ENCODE measurements at places on chromosomes 4 and X. TPM values are rescaled to one million over a fixed set of nuclear protein-coding genes. Genes with fewer than 3 reads are reported as not detected.

Gene FRMPD3
- polyA plus RNA-seq: 0.49 TPM

Gene RNF175
- polyA plus RNA-seq: 5.2 TPM

Gene GK2
- not detected for polyA plus RNA-seq

Gene SPIN2A
- 4.0 TPM for polyA plus RNA-seq

Gene STOX2
- 13.0 TPM for polyA plus RNA-seq

Gene HSD17B13
- polyA plus RNA-seq: 0.39 TPM

- no peak for DNase-seq
These were observed 93.3 kb downstream of the GRIA3 start for GRCh38 chrX:123277347-123277746.

GRCh38 chr4:169440446-169440845 is 169.7 kb upstream of the SH3RF1 start:
- no peak for DNase-seq

DNA sequence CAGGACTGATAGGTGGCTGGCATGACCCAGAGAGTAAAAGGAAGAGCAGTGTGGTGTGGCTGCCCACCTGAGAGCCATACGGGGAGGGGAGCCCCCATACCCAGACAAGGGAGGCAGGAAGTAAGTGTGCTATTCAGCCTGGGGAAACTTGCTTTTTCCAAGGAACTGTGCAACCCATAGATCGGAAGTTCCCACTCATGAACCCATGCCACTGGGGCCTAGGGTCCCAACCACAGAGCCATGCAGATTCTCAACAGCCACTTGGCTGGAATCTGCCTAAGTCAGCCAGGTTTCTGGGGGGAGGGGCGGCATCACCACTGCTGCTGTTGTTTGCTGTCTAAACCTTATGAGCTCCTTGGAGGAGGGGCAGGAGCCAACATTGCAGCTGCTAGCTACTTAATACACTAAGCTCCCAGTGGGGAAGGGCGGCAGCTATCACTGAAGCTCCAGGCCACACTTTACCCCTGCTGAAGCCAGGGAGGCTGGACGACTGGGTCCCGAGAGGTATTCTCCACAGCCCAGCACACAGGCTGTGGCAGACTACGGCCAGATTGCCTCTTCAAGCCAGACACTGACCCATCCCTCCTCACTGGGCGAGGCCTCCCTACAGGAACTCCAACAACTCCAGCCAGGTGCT is 410.4 kb downstream of the INPP4B start:
- no peak for DNase-seq

DNA sequence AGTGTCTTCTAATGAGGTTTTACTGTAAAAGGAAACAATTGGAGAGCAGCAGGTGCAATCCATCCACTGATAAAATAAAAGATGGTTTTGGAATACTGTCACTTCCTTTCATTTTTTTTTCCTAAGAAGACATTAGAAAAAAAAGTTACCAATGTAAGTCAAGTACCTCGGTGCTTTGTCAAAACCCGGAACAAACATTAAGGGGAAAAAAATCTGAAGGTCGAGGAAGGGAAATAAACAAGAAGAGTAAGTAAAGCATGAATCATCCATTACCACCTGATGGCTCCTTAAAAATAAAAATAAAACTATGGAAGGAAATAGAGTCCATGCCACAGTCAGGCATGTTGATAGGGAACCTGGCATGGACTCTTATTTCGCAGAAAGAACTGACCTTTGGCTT is 15.3 kb upstream of the XPNPEP2 start:
- DNase-seq: no peak

DNA sequence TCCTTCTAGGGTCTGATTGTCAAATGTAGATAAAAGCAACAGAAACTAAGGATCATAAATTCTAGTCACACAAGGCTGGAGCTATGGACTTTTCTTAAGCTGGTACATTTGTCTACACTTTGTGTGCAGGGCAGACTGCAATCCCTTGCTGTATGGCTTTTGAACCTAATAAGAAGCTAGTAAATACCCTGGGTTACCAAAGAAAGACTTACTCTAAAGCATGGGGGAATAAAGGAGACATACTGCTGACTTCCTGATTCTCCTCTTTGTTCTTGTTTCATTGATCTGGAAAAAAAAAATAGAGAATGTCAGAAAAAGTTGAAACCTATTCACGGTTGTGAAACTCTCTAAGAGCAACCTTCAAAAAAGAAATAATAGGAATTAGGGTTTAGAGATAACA is 216.6 kb upstream of the TLL1 start:
- no peak for DNase-seq

GRCh38 chr4:56297776-56298175 is 89.5 kb downstream of the AASDH start:
- DNase-seq: no peak

GRCh38 chrX:9114245-9114644 is 80.3 kb upstream of the FAM9B start:
- DNase-seq: no peak

- DNase-seq: peak; percentile 8
These were observed 62.2 kb downstream of the DTHD1 start for GRCh38 chr4:36343501-36344175.

DNA sequence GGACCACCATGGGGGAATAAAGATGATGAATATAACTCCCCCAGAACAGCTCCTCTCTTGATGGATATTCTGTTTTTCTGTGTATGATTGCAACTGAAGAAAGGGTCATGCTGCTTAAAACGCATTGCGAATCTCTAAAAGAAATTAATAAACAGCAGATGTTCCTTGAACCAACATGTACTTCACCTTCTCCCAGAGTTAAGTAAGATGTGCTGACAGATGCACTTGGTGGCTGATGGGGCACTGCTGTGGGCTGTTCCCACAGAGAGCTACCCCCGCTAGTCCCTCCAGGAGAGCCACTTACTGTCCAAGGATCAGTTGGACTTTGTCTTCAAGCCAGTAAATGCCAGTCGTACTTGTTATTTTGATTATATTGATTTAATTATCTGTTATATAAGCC is 26.3 kb upstream of the C4orf54 start:
- no peak for DNase-seq

DNA sequence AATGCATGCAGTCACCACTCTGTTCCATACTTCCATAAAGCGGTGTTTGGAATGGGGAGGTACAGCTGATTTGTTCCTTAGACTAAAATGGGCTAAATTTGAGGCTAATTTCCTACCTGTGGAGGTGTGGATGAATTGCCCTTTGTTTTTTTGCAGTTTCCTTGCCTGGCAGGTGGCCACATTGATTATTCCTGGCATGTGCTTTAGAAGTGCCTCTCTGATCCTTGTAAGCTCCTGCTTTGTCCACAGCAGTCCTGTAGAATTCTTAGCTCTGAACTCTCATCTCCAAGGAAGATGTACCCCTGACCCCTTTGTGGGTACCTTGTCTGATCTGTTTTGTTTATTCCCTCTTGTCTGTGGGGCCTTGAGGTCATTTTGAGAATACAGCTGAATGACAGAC is 136.8 kb downstream of the ADGRL3 start:
- no peak for DNase-seq

DNA sequence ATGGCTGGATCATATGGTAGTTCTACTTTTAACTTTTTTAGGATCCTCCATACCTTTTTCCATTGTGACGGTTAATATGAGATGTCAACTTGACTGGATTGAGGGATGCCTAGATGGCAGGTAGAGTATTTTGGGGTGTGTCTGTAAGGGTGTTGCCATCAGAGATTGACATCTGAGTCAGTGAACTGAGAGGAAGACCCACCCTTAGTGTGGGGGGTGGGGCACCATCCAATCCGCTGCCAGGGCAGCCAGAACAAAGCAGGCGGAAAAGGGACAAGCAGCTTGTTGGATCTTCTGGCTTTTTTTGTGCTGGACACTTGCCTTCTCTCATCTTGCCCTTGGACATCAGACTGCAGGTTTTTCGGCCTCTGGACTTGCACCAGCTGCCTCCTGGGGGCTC is 168.5 kb upstream of the CXCL13 start:
- DNase-seq: no peak

- no peak for DNase-seq
These were observed 109.0 kb downstream of the ATP11C start for GRCh38 chrX:139823806-139824205.

DNA sequence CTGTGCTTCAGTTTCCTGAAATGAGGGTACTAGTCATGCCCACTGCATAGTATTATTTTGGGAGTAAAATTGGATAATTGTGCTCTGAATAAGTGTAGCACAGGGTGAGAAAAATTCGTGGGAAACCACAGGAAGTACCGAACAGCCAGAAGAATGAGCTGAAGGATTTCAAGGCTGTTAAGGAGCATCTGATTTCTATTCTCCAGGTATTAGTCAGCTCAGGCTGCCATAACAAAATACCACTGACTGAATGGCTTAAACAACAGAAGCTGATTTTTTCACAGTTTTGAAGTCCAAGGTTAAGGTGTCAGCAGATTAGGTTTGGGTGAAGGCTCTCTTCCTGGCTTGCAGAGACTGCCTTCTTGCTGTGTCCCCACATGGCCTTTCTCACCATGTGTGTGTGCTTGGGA is 41.9 kb downstream of the WWC2 start:
- no peak for DNase-seq

DNA sequence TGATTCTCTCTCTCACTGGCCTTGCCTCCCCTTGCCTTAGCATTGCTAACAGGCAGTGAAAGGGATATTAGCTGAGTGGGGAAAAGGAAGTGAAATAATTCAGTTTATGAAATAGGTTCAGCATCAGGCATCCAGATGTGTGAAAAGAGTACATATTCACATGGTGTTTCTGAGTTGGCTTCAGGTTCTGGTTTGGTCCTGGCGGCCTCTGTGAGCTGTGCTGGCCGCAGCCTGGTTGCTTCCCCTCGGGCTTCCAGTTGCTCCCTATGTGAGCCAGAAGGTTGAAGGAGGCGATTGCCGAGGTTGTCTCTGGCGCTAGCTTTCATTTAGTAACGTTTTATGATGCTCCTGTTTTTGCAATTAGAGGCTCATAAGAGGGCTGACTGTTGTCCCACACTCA is 99.1 kb upstream of the TLR2 start:
- no peak for DNase-seq

GRCh38 chr4:75968084-75968483 is 22.7 kb downstream of the SDAD1 start:
- DNase-seq: no peak

DNA sequence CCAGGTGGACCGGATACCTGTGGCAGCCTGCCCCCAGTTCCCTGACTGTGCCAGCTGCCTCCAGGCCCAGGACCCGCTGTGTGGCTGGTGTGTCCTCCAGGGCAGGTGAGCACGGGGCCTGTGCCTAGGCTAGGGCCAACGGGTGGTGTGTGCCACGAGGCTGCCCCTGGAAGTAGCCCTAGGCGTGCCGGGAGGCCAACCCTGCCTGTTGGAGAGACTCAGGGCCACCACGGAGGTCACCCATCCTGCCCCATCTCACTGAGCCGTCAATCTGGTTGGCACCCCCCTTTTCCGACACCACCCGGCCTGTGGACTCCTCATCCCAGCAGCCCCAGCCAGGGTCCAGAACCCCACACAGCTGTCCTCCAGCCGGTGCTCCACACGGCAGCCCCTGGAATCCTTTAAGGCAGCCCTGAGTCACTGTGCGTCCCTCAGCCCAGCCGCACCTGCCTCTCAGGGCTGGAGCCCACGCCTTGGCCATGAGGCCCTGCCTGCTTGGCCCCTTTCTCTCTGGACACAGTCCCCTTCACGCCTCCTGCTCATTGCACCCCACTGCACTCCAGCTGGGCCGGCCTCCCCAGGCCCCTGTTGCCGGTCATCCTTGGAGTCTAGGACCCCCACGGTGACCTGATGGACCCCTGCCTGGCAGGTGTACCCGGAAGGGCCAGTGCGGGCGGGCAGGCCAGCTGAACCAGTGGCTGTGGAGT is 5.3 kb downstream of the PLXNB3 start:
- no peak for DNase-seq

GRCh38 chr4:110229266-110229665 is 30.9 kb upstream of the ELOVL6 start:
- no peak for DNase-seq

DNA sequence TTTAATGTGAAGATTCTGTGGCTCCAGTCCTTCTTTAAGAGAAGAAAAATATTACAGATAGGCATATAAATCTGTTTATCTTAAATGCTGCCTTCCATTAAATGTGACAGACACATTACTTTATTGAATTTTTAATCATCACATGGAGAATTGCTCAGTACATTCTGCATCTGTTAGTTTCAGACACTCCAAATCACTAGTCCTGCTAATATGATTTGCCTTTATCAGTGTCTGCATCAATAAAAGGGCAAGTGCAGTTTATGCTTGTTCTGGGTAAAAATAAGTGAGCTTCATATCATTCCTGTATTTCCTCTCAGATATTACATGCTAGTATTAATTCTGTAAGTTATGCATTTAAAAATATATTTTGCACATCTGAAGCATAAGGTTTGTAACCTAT is 666.4 kb downstream of the TECRL start:
- no peak for DNase-seq
